HT-29 (cell line): ENCODE measurements at places on chromosomes 2 and 18.

GRCh38 chr2:9549420-9549819, 6.2 kb downstream of the ADAM17 start:
- no peak for DNase-seq

DNA sequence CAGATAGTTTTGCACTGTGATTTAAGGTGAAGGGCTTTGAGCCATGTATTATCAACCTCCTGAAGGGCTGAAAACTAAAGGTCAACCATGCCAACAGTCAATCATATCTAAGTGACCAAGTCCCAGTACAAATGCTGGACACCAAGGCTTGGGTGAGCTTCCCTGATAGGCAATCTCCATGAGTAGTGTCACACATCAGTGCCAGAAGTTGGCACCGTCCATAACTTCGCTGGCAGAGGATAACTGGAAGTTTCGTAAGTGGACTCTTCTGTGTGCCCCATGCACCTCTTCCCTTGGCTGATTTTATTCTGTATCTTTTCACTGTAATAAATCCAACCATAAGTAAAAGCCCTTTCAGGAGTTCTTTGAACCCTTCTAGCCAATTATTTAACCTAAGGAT, 13.2 kb downstream of the REV1 start:
- DNase-seq: no peak

DNA sequence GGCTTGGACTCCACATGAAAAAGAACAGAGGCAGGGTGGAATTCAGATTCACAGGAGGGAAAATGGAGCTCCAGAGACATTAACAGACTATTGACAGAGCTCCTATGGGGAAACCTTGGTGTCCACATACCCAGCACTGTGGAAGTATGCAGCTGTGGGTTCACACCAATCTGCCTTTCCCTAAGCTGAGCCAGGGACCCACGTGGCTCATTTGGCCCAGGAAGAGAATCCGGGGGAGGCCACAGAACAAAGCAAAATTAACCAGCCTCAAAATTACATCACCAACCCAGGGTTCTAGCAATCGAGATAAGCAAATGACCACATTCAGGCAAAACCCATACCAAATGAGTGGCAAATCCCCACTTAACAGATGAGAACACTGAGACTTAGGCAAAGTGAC, 105.8 kb upstream of the TWIST2 start:
- no peak for DNase-seq

GRCh38 chr2:225472161-225472560, 72.7 kb downstream of the NYAP2 start:
- no peak for DNase-seq

DNA sequence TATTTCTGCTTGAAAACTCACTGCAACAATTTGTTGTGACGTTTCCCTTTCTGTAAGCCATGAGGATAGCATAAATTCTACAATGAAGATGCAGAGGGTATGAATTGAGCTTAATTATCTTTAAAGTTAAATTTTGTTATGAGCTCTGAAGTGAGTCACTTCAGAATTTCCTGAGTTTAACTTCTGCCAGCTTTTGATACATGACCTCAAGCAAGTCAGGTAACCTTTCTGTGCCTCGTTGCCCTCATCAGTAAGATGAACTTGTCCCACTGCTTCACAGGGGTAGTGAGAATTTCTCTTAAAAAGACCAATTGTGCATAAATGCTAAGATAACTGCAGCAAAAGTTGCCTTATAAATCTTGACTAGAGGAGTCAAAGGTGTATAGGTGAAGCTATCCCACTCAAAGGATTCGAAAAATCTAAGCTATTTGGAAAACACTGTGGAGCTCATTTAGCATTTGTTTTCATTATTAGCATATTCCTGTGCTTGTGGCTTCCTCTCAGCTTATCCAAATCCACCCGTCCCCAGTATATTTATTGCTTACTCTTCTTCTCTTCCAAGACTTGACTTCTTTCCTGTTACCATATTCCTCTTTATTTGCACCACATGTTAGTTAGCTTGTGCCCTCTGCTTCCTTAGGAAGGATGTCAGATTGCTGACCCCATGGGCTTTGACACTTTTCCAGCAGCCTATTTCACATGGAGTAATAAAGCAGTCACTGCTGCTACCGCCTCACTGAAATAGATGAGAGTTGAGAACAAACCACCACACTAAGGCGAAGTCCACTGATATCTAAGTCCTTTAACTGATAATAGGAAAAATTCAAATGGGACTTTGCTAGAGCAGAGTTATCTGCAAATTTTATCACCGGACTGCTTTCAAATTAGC, 428.6 kb downstream of the ERBB4 start:
- DNase-seq: no peak

- no peak for DNase-seq
Observed at GRCh38 chr18:47877892-47878291, 52.6 kb downstream of the SMAD2 start.

GRCh38 chr2:95391641-95392310, 10.7 kb upstream of the FAHD2A start:
- DNase-seq: no peak

DNA sequence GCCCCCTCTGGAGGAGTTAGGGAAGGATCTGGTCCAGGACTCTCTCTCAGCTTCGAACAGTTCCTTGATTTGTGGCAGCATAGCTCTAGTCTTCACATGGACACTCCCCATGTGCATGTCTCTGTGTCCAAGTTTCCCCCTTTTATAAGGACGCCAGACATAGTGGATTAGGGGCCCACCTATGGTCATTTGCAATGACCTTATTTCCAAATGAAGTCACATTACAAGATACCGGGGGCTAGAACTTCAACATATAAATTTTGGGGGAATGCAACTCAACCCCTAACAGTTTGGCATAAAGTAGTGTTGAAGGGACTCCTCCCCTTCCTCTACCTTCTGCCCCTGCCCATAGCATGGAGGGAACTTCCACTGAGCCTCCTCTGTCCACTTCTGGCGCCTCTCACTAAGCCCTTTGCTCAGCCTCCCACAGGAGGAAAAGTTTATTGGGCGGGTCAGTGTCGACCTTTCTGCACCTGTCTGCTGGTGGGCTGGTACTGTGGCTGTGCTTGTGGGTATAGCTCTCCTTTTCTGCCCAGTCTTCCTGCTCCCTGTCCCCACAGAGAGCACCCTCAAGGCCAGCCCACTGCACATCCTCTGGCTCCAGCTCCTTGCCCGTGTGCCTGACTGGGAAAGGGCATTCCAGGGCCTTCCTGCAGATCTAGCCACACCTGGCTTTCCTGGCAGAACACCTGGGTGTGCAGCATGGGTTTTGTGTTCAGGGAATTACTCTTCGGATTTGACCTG, 5.5 kb downstream of the FABP1 start:
- no peak for DNase-seq

GRCh38 chr2:188485496-188485895, 193.8 kb downstream of the GULP1 start:
- DNase-seq: no peak

GRCh38 chr2:24926602-24927252, 6.7 kb upstream of the ADCY3 start:
- no peak for DNase-seq

- DNase-seq: no peak
Observed at GRCh38 chr2:53744395-53745065, 23.1 kb upstream of the CHAC2 start.

GRCh38 chr18:23284629-23285028, 149.3 kb downstream of the CABLES1 start:
- DNase-seq: no peak

GRCh38 chr2:165369131-165369897, 100.2 kb upstream of the CSRNP3 start:
- no peak for DNase-seq
